ENCODE measurements at places on chromosomes 2 and 18. TPM values are rescaled to one million over a fixed set of nuclear protein-coding genes. Genes with fewer than 3 reads are reported as not detected.

DNA sequence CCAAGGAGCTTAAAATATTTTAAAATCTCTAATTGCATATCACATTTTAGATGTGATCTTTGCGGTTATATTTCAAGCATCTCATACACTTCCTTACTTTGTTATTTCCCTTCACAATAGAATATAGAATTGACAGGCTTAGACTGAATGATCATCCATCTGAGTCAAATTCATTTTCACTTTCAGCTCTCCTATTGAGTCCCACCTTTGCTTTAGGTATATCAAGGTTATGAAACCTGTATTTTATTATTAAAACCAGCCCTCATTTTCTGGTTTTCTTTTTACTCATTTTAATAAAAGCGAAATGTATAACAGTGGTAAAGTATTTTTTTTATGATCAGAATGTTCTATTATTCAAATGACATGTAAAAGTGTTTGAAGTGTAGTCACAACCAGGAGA lies 162.9 kb upstream of the KYNU start:
- no peak for DNase-seq

DNA sequence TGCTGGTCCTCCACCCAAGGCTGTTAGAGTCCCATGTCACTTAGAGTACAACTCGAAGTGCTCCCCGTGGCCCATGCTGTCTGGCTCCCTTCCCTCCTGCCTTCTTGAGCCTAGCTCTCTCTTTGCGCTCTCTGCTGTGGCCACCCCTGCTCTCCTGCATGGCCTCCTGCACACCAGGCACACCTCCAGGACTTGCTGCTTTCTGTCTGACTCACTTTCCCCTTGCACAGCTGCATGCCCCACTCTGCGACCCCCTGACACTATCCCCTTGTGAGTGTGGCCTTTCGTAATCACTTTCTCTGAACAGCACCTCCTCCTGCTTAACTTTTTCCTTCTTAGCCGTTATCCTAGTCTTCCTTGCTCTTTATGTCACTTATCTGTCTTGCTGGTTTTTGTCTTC lies 343.6 kb downstream of the TGIF1 start:
- no peak for DNase-seq

Gene AKAIN1
- total RNA-seq, result not detected

DNA sequence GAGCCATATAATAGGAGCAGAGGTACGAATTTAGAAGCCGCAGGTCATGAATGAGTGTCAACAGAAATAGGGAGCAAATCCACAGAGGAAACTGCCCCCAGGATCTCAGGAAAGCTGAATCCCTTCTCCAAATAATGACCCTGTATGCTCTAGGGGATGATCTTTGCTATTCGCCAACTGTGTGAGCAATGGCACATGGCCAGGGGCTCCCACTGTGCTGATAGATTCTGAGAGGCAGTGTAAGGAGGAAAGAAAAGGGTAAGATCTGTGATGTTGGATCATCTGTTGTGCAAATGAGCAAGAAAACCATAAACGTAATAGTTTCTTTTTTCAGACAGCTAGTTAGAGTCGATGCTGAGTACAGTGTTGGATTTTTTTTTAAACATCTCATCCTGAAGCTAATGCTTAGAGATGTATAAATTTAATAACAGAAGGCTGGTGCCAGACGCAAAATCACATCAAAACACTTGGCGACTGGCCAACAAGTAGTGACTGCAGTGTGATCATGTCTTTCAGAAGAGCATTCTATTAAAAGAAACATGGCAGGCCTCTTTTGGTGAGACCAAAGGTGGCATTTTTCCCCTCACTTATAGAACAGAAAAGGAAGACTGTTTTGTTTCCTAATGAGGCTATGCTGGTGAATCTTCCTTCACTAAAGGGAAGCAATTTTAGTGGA lies 77.4 kb downstream of the ABCA12 start:
- DNase-seq, result no peak

GRCh38 chr2:173751245-173751975 lies 213.8 kb downstream of the SP3 start:
- no peak for DNase-seq

GRCh38 chr2:202042444-202042843 lies 8.8 kb downstream of the FZD7 start:
- DNase-seq, result no peak

DNA sequence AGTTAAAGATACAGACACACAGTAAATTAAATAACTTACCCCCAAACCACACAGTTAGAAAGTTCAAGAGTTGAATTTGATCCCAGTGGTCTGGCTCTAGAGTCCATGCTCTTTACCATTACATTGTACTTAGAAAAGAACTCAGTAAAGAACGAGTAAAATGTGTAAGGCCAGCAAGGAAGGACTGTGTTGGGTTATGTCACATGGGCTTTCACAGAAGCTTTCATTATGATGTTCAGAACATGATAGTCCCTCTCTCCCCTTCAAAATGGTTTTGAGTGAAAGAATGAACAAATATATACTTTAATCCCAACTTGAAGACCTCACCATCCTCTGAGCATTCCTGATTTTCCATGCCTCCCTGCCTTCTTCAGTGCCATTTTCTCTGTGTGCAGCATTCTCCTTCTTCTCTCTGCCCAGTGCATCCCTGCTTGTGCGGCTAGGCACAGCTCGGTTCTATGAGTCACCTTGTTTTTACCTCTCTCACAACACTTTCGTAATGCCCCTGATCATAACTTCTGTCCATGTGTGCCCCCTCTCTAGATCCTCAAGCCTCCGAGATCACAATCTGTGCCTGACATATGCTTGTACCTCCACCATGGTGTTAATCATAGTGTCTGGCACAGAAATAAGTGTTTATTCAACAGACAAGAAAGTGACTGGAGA lies 22.0 kb downstream of the RASGRP3 start:
- DNase-seq, result no peak

- DNase-seq, result no peak
These were observed 289.2 kb downstream of the ERBB4 start for GRCh38 chr2:212249451-212249850.

GRCh38 chr2:3682811-3683210 lies 20.6 kb upstream of the DCDC2C start:
- DNase-seq, result no peak

DNA sequence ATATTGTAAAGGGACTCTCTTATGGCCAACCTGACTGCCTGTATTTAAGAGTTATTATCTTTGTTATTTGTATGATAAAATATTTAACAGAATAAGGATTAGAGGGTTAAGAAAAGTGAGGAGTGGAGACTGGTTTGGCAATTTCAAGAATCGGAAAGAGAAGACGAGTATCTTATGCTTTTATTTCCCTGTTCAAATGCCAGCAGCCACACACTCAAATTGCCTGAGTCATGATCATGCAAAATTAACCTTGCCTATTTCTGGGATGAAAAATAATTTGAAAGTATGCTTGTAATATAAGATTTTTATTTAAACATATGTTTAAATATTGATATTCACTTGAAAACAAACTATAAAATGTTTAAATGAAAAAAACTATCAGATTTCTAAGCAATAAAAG lies 188.6 kb downstream of the CD226 start:
- DNase-seq, result no peak

Measured in CD8-positive, alpha-beta memory T cell (primary cell).